Cerebellum (tissue), 4 donors: ENCODE measurements at places on chromosomes 16 and 17.

DNA sequence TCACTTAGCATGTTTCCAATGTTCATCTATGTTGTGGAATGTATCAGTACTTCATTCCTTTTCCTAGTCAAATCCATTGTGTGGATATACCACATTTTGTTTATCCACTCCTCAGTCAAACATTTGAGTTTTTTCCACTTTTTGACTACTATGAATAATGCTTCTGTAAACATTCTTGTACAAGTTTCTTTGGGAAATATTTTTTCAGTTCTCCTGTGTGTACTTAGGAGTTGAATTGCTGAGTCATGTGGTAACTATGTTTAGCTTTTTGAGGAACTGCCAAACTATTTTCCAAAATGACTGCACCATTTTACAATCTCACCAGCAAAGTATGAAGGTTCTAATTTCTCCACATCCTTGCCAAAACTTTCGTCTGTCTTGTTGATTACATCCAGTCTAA, 223.7 kb upstream of the AXIN2 start:
- DNase-seq, result no peak

- no peak for DNase-seq
Observed at GRCh38 chr17:57965521-57966160, 10.4 kb upstream of the CUEDC1 start.

DNA sequence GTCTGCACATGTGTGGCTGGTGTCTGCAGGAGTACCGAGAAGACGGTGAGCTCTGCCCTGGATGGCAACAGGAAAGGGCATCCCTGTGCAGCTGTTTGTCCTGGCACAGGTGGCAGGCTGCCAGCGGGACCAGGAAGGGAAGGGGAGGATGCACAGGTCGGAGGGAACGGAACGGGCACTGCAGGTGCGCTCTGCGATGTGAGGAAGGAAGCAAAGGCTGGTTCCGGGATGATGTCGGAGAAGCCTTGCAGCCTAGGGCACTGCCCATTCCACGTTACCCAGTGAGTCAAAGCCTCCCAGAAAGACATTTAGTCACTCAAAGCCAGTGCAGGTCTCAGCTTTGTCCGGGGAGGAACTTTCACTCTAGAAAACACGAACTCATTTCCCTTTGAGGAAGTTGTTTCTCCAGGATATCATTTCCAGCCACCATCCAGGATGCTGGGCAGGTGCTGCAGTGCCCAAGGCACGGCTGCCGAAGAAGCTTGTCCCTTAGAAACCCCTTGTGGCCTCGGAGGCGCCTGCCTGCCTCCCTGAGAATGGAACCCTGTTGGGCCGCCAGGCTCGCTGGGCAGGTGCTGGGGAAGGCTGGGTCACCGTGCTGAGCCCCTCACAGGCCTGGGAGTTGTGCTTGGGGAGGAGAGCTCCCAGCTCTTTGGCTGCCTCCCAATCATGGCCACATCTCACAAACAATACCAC, 4.5 kb upstream of the TMEM235 start:
- no peak for DNase-seq

GRCh38 chr17:31549121-31549524, 157.6 kb downstream of the RAB11FIP4 start:
- DNase-seq, result peak; percentile 44

DNA sequence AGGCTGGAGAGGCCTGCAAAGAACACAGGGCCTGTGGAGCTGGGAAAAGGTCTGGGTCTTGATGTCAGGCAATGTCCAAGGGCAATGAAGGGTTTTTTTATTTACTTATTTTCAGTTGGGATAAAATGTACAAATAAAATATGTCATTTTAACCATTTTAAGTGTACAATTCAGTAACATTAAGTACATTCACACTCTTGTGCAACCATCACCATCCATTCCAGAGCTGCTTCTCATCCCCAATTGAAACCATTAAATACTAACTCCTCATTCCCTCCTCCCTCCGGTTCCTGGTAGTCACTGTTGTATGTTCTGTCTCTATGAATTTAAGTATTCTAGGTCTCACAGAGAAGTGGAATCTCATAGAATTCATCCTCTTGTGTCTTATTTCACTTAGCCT, 444.7 kb downstream of the HS3ST3B1 start:
- no peak for DNase-seq

- no peak for DNase-seq
Observed at GRCh38 chr17:10815319-10815718, 11.4 kb upstream of the TMEM238L start.
